Erythroblast (primary cell): ENCODE measurements at places on chromosomes 12 and 14.

GRCh38 chr14:90883782-90884181, 67.6 kb upstream of the TTC7B start:
- no peak for DNase-seq

- DNase-seq: no peak
Measured at GRCh38 chr14:61891810-61892209, 129.6 kb downstream of the SNAPC1 start.

GRCh38 chr14:49479432-49479831, 106.7 kb downstream of the RPS29 start:
- DNase-seq: no peak

DNA sequence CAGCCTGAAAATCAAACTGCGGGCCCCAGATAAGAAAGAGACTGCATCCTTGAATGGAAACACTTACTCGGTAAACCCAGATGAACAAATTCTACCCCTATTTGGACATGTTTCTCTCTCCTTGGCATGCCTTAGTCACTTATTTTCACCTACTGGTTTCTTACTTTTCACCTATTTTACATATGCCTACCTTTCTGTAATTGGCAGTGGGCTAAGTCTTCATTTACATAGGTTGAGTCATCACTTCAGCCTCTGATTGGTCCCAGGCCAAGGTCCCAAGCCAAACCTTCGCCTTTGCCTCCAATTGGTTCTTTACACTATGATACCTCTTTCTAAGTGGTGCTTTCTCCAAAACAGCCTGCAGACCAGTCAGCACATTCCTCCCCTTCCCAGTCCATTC, 111.3 kb downstream of the DYRK2 start:
- DNase-seq: no peak

DNA sequence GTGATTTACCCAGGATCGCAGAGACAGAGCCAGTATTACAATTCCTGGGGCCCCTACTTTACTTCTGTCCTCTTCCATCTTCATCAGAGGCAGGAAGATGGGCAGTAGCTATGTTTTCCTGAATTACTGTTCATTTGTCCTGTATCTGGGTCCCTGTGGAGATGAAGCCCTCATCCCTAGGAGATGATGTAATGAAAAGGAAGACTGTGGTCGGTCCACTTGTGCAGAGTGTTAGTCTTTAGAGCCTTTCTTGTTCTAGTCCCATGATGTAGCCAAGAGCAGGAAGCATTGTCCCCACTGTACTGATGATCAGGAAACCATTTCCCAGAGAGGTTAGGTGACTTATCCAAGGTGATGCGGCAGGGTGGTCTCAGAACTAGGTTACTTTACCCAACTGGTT, 2.6 kb downstream of the CD9 start:
- no peak for DNase-seq

DNA sequence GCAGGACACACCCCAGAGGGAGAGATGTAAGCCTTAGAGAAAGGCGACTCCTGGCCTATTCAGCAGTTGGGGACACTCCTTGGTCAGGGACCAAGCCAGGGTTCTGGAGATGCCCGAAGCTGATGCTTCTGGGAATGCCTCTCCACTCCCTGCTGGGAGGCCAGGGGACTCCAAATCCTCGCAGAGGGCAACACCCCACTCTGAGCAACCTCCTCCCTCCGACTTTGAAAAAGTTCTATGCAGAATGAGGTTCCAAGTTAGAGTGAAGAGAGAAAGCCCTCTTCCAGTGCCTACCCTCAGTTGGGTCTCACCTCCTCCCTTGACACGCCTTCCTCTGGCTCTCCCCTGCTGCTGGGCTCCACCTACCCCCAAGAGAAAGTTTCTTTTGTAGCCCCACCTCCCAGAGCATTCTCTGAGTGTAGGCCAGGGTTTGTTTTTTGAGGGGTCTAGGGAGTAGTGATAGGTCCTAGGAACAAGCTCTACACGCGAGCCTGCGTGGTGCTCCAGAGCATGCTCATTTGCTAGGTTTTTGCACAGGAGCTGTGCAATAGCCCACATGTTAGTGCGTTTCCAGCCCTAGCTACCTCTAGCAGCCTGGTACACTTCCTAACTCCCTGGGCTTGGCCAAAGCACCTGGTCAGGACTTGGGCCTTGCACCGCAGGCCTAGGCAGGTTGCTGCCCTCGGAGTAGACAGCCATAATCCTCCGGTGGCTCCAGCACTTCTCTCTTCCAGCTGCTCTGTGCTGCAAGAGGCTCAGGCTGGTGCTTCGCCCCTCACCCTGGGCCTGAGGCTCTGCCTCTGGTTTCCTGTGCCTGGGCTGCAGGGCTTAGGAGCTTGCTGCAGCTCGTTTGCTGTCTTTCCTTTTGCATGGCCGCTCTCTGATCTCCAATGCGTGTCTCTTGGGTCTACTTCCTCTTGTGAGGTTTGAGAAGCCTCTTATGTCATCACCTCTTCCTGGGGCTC, 590 bp upstream of the CEBPE start:
- DNase-seq: no peak

GRCh38 chr12:104866291-104866690, 91.8 kb downstream of the SLC41A2 start:
- DNase-seq: no peak

GRCh38 chr14:48251290-48251689, 575.9 kb upstream of the MDGA2 start:
- no peak for DNase-seq

- peak; percentile 100 for DNase-seq
Measured at GRCh38 chr12:117042171-117042842, 56.9 kb downstream of the TESC start.

DNA sequence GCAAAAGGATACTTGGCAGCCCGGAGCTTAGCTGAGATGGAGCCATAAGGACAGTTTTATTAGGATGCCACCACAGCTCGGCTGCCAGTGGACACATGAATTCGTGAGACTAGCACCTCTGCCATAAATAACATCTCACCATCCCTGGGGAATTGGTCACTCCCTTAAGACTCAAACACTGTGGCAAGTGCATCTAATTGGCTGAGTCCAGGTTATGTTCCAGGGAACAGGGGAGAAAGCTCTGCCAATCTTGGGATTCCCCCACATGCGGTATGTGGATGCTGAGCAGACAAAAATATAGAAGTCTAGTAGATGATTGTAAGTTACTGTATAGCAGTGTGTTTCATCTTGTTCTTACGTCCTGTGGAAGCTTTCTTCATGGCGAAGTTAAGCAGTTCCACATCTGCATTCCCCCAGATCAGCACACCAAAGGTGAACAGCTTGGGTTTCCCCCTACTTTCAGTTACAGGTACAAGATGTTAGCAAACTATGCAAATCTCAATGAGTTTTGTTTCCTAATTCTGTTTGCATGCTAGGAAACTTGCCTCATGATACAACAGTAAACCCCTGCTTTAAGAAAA, 131.1 kb downstream of the ETV6 start:
- no peak for DNase-seq

GRCh38 chr12:65878540-65878939, 54.3 kb downstream of the HMGA2 start:
- DNase-seq: no peak

DNA sequence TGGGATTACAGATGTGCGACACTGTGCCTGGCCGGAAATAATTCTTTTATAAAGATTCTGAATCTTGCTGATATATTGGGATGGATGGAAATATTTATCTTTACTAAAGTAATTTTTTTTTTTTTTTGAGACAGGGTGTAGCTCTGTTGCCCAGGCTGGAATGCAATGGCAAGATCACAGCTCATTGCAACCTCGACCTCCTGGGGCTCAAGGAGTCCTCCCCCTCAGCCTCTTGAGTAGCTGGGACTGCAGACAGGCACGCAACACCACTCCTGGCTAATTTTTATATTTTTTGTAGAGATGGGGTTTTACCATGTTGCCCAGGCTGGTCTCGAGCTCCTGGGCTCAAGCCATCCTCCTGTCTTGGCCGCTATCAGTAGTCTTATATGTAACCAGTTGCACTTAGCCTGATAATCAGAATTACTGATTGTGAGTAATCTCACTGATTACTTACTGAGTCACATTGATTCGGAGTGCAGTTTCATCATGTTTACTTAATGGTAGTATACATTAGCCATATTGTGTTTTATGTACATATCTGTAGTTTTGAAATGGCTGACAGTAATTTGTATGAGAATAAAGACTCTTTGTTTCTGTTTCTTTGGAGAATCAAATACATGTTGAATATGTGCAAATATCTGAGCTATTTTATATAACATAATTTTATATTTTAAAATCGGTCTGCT, 50.4 kb upstream of the LRTM2 start:
- DNase-seq: no peak

DNA sequence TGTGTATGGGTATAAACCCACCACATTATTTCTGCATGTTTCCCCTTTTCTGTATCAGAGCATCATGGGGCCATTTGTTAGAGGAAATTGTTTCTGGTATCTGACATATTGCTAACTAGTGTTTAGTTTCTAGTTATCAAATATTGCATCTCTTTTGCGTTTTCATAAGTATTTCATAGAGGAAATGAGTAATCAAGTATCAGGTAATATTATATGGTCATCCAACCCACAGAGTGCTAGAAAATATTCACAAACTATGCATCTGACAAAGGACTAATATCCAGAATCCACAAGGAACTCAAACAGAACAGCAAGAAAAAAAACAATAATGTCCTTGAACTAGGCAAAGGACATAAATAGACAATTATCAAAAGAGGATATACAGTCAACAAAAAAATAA, 258.9 kb upstream of the LRIG3 start:
- DNase-seq: no peak

GRCh38 chr12:122064780-122065588, 13.6 kb upstream of the MLXIP start:
- no peak for DNase-seq

DNA sequence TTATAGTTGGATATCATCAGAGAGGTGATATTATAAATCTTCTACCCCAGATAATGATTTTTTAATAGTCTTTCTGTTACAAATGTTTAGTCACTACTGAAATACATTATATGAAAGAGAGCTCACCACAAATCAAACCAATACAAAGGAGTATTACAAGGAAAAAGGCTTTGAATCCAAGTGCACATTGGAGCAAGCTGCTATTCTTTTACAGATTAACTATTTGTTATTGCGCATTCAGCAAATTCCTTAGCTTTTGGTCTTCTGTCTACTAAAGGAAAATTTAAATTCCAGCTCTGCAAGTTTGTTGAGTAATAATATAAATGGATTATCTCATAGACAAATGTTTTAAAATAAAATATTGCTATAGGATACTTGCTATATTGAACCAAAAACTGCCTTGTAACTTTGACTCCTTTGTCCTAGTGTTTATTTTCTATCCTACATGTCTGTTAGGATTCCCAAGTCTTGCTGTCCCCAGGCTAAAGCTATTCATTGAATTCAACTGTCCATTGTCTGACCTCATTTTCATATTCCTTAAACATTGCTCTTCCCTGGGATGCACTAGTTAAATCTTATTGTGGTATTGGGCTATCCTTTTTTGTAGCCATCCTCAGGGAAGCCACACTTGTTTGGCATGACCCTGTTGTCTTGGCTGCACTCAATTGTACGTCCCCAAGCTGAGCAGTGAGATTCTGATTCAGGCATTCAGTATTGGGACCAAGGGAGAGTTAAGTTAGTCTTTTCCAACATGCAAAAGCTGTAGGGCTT, 41.5 kb downstream of the PDE3A start:
- no peak for DNase-seq

DNA sequence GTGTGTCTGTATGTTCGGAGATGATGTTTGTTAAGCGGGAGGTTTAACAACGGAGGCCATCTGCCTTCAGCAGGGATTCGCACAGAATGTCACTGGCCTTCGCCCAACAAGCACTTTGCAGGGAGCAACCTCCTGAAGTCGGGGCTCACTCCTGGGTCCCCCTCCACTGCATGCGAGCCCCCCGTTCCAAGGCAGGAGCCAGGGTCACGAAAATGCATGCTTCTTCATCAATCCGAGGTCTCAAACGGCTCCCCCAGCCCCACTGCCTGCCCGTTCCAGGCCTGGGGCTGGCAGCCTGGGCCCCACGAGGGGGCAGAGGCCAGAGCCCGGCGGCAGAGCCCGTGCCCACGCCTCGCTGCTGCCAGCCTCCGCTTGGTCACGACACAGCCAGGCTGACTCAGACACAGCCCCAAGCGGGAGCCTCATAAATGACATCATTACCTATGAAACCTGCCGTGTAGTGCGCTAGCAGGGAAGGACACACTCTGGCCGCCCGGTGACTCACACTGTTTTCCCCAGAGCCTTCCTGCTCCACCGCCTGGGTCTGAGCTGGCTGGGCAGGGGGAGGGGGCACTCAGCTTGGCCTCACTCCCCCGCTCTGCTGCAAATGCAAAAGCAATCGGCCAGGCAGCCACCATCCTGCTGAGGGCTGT, 169.5 kb upstream of the RTL1 start:
- DNase-seq: no peak

DNA sequence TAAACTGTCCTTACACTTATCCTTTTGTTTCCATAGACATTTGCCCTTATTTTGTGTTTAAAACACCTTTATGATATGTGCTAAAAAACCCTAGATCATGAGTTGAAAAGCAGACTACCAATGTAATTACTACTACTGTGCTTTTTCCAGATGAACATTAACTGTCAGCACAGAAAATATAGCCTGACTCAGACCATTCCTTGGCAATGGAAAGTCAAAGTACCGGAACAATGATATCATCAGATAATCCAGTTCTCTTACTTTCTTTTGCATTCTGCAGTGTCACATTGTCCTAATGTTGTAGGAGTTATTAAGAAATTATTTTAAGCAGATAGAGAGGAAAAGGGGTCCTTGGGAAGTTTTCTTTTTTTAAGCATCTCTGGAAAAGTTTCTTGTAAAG, 1189.0 kb upstream of the FLRT2 start:
- DNase-seq: no peak

DNA sequence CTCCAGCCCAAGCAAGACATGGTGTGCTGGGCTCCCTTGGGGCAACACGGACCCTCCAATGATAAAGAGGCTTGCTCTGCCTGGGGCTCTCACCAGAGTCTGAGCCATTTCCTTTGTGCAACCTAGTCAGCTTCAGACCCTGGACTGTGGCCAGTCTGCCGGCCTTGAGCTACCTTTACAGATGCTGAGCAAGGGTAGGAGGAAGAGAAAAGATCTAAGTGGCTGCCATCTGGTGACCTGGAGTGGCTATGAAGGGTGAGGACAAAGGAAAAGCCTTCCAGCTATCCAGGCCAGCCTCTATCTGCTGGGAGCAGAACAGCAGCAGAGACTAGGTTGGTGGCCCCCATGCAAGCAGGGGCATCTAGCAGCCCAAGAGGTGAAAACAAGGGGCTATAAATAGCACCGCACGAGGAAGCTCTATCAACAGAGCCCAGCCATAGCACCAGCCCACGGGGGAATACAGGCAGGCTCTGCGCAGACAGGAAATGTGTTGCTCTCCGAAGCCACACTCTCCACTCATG, 230.1 kb downstream of the FOXN3 start:
- DNase-seq: no peak

GRCh38 chr14:98725191-98725590, 546.8 kb downstream of the BCL11B start:
- no peak for DNase-seq

GRCh38 chr14:95662376-95663186, 23.6 kb upstream of the TCL1B start:
- DNase-seq: no peak

DNA sequence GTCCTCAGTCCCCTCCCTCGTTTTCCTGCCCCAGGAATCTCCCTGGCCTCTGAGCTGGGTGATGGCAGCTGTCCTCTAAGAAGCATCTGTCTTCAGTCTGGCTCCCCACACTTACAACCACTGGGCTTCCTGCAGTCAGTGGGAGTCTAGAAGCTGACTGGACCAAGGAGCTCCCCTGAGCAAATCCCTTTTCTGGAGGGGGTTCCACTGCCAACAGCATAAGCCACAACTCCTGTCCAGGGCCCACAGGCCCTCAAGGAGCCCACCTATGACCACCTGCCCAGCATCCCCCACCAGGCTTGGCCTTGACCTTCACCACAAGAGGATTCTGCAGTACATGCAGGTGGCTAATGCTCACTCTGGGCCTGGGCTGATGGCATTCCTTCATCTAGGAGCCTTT, 4.1 kb downstream of the RDH16 start:
- DNase-seq: no peak

GRCh38 chr14:102807013-102807406, 29.8 kb downstream of the TRAF3 start:
- no peak for DNase-seq
